RPMI8226 (cell line): ENCODE measurements at places on chromosomes 1 and 21.

DNA sequence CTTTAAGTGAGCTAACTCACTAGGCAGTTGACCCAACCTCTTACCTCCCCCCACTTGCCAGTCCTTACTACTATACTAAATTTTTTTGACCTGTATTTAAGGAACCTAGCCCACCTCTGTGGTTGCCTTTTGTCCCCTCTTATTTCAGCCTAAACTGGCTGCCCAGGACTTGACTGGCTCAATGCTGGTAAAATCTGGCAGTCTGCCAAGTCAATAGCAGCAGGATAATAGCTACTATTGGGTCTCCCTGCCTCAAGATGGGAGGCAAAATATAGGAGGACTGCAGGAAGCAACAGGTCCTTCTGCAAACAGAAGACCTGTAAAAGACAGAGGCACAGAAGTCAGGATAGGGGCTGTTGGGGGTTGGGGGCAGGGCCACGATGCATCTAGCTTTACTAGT is 144.2 kb upstream of the POGK start:
- DNase-seq = no peak

DNA sequence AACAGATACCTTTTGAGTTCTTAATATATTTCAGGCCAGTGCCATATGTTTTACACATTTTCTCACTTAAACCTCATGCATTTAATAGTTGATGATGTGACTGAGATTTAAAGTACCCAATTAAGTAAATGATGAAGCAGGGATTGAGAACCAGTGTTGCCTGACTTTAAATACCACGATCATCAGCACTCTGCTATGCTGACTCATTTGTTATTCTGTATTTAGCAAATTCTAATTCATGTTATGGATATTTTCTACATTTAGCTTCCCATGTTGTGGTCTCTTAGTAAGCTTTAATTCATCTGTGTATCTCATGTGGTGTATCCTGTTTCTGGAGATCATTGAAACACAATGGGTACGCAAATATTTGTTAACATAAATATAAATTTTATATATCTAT is 363.0 kb downstream of the PTBP2 start:
- no peak for DNase-seq

DNA sequence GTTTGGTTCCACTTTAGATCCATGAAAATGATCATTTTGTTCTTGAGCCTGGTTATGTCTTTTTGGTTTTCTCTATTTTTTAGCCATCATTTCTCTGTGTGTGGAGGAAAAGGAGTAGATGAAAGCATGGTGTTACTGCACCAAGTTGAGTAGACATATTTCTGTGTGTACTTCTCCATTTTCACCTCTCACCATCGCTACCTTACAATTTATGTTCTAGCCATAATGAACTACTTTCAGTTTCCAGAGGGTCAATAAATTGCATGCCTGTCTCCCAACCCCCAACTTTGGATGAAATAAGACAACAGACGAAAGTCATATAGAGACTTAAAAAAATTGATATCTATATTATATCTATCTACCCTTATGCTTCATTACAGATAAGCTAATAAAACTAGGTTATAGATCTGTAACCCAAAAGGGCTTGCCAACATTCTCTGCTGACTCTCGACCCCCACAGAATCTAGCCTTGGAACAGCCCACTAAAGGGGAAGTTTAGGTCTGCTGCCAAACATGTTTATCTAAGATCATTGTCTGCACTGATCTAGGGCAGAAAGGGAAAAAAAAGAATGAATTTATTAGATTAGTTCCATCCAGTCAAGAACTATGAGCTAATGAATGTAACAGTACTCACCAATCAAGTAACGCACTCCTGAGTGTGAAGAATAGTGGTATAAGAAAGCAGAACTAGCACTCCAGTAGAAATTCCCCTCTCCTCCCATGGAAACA is 7.5 kb upstream of the MAN1A2 start:
- DNase-seq = no peak

- DNase-seq = no peak
These were observed 1271.0 kb downstream of the BRINP3 start for GRCh38 chr1:189206617-189207016.

- DNase-seq = no peak
These were observed 196.9 kb upstream of the C8B start for GRCh38 chr1:57162607-57163261.

DNA sequence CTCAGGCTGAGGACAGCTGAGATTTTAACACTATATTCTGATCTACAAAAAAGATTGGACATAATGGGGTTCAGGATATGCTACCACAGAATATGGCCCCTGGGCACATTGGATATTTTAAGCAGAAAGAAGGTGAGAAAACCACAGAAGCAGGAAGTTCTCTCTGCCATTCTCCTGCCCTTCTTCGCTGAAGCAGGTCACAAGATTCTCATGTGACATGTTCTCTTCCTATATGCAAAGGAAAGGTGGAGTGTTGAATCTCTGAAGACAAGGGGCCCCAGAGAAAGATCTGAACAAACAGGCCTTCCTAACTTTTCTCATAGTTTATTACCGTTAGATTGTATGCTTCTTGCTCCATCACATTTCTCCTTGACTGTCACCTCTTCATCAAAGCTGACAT is 285.7 kb downstream of the S1PR1 start:
- DNase-seq = no peak

DNA sequence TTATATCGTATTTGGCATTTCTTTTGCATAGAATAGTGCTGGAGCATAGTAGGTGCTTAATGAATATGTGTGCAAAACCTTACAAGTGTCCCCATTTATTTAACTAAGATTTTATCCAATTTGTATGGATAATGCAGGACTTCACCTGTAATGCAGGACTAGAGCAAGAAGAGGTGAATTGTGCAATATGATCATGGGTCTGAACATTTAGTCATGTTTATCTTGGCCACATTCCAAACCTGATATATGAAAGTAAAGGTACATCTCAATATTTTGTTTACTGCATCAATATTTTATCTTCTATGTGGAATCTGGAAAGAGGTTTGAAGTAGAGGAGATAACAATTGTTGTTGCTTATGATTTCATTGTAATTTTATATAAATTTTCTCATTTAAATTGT is 1626.7 kb upstream of the B3GALT2 start:
- DNase-seq = no peak

GRCh38 chr1:181159451-181160140 is 71.1 kb downstream of the IER5 start:
- peak; percentile 67 for DNase-seq

GRCh38 chr1:70222716-70223235 is 1.6 kb downstream of the SRSF11 start:
- no peak for DNase-seq

- DNase-seq = no peak
These were observed 5.4 kb downstream of the SPEN start for GRCh38 chr1:15852828-15853302.

- DNase-seq = no peak
These were observed 119.3 kb downstream of the NGF start for GRCh38 chr1:115218699-115219098.
